ENCODE measurements at places on chromosomes 6 and 20.

GRCh38 chr6:52953911-52954839 lies 40.9 kb downstream of the GSTA4 start:
- DNase-seq: no peak

DNA sequence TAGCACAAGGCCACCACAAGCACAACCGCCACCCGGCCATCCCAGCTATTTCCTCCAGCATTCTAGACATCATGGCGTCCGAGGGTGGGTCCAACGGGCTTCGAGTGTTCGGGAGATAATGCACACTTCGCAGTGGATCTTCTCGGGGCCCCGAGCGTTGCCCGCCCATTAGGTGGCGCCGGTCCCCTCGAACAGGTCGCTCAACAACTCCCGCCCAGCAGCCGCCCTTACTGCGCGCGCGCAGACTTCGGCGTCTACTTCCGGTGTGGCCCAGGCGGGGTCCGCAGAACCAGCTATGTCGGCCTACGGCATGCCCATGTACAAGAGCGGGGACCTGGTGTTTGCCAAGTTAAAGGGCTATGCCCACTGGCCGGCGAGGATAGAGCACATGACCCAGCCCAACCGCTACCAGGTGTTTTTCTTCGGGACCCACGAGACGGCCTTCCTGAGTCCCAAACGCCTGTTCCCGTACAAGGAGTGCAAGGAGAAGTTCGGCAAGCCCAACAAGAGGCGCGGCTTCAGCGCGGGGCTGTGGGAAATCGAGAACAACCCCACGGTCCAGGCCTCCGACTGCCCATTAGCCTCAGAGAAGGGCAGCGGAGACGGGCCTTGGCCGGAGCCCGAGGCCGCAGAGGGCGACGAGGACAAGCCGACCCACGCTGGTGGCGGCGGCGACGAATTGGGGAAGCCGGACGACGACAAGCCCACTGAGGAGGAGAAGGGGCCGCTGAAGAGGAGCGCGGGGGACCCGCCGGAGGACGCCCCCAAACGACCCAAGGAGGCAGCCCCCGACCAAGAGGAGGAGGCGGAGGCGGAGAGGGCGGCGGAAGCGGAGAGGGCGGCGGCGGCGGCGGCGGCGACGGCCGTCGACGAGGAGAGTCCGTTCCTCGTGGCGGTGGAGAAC lies at the start of gene HDGFL1:
Gene HDGFL1, plus strand, starts transcription at position 286 of the 904 bp plus-strand sequence. Its CDS starts 10 bp downstream, at position 296.
- no peak for DNase-seq

GRCh38 chr6:21340573-21340972 lies 253.0 kb upstream of the SOX4 start:
- DNase-seq: peak; percentile 45

DNA sequence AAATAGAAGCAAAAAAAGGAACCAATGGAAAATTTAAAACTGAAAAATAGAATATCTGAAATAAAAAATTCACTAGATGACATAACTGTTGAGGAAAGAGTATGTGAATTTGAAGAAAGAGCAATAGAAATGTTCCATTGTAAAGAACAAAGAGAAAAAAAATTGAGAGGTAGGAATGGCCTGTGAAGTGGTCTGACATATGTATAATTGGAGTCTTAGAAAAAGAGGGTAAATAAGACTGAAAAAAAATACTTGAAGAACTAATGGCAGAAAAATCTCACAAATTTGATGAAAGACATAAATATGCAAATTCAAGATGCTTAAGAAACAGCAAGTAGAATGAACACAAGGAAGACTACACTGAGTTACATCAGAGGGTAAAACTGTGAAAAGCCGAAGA lies 93.4 kb downstream of the QKI start:
- DNase-seq: no peak

- peak; percentile 5 for DNase-seq
Observed at GRCh38 chr6:76703786-76704185, 631.3 kb upstream of the IMPG1 start.

DNA sequence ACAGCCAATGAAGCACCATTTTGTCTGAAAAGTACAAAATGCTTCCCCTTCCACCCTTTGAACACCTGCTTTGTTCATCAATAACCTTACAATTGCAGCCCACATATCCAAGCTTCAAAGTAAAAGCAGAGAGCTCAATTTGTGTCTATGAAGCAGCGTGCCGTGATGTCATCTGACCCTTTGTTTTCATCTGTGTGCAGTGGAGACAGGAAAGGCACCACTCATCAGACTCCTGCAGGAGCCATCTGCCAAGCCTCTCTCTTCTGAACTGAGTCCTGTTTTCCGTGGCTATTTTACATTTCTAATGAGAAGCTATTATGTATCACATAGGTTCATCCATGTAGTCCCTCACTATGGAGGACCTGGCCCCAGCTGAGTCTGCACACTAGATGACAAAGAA lies 7.5 kb upstream of the LY86 start:
- no peak for DNase-seq

DNA sequence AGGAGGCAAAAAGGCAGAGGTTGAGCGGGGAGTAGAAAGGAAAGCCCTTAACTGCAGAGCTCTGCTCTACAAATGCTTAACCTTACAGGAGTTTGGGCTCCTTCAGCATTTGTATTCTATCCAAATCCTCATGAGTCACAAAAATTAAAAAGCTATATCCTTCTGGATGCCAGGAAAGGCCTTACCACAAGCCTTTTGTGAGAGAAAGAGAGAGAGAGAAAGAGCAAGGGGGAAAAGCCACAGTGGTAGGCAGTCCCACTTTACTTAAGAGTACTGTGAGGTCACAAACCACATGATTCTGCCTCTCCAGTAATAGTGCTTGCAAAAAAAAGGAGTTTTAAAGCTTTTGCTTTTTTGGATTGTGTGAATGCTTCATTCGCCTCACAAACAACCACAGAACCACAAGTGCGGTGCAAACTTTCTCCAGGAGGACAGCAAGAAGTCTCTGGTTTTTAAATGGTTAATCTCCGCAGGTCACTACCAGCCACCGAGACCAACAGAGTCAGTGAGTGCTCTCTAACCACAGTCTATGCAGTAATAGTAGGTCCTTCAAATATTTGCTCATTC lies at the start of gene RUNX2:
Gene RUNX2, plus strand, starts transcription at position 375 of the 567 bp plus-strand sequence. CDS start 397 bp downstream, outside the sequence.
- peak; percentile 88 for DNase-seq

- peak; percentile 79 for DNase-seq
Observed at GRCh38 chr6:93792746-93793145, 373.4 kb upstream of the EPHA7 start.

GRCh38 chr6:142378138-142378875 lies 76.5 kb downstream of the ADGRG6 start:
- DNase-seq: peak; percentile 88

DNA sequence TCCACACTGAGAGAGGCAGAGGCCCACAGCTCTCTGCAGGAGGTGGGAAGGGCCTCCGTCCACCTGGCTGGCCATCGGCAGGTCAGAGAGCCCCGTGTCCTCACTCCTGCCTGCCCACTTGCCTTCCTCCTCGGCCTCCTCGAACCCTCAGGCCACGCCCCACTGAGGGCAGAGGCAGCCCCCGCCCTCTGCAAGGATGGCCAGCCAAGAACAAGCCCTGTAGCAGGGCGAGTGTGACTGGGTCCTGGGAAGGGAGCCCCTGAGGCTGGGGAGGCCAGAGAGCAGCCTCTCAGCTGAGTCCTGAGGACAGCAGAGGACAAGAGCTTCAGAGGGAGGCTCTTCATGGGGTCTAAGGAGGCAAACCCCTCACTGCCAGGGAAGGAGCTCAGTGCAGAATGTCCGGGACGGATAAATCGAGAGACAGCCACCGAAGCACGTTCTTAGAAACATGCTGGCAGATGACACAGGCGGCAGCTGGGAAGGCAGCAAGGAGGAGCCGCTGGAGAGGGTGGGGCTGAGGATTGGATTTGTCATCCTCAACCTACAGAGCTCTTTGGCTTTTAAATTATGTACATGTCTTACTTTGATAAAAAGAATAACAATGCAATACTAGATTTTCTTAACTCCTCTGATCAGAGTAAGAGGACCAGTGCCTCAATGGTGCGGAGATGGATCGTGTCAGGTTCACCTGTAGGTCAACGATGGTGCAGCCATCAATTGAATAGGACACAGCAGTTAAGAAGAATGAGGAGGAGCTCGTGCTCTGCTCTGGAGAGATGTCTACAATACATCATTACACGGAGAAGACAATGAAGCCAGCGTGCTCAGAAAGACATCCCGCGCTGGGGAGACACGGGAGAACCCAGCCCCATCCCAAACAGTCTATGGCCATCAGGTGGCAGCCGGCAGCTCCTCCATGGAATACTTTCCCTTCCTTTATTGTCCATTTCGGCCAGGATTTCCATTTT lies 53.0 kb downstream of the GNAS-AS1 start:
- no peak for DNase-seq

GRCh38 chr6:166570929-166571713 lies 15.4 kb downstream of the RAMACL start:
- DNase-seq: no peak

DNA sequence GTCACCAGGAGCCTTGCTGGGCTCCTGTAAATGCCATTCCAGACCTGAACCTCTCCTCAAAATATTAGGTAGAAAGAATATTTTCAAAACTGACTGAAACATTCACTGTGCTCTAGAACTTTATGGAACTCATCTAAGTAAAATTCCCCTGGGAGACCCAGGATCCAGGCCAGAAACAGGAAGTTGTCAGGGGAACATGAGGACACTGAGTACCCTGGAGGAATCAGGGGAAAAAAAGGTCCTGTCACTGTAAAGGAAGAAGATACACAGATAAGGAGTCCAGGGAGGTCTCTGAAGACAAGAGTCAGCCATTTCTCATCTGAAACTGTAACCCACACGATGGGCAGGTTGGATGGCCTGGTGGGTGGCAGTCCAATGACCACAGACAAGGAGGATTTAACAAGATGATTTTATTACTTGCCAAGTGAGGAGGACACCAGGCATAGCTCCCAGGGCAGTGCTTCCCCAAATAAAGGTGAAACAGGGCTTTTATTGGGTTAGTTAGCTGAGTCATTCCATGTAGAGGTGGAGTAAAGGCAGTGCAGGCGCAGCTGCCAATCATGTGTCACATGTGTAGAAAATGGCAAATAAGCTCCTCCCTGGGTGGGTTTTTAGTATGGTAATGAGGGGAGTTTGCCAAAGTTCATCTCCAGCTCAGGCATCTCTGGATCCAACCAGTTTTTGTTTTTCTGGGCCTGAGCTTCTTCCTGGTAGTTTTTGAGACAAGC lies 138.5 kb downstream of the RCAN2 start:
- no peak for DNase-seq

DNA sequence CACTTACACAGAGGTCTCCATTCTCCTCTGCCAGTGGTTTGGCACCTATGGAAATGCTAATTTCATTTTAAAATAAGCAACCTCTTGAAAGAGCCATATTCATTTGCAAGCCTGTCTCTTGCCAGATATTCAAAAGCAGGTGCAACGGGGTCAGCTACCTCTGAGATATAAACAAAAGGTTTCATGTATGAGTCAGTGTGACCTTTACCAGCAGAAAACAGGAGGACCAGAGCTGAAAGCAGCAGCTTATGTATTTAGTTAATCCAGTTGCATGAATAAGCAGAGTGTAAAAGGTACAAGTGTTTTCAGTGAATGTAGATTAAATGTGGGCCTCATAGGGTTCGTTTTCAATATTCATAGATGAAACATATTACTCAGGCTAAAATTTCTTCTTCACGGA lies 56.0 kb downstream of the TENT5A start:
- DNase-seq: peak; percentile 82

DNA sequence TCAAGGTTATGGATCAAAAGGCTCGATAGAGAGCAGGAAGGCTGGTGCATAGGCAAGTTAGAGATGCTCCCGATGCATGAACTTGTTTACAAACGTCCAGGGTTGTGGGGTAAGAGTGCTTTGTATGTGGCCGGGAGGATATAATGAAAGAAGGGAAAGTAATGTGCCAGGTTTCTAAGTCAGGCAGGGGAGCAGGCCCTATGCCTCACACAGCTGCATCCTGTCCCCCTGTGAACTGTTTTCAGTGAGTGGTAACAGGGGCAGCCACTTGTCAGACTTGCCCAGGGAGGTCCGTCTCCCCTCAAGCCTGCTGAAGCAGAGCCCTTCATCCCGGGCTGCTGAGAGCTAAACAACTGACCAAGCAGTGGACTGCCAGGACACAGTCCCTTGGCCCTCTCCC lies 19.4 kb downstream of the KCNK5 start:
- DNase-seq: no peak

GRCh38 chr6:41774841-41775240 lies 4.9 kb downstream of the FRS3 start:
- DNase-seq: no peak

GRCh38 chr6:3991941-3992340 lies 87.0 kb downstream of the FAM217A start:
- DNase-seq: no peak

DNA sequence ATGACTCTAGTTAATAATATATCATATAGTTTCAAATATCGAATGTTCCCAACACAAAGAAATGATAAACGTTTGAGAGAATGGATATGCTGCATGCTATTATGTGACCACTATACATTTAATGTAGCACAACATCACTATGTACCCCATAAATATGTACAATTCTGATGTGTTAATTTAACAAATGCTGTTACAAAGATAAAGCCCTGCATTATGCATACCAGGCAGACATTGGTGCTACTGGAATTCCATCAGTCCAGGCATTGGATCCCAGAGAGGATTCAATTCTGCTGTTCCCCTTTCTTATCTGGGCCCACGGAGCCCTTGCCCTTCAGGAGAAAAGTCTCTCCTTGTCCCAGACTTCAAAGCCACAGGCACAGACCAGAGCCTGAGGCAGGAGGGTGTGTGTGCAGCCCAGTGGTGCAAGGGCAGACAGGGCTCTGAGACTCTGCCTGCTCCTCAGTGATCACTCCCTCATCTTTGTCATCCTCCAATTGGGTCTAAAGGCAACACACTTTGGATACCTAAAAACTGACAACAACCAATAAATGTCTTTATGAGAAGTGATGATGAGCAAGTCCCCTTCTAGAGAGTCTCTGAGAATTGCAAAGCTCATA lies 45.2 kb downstream of the PSMG4 start:
- DNase-seq: no peak

DNA sequence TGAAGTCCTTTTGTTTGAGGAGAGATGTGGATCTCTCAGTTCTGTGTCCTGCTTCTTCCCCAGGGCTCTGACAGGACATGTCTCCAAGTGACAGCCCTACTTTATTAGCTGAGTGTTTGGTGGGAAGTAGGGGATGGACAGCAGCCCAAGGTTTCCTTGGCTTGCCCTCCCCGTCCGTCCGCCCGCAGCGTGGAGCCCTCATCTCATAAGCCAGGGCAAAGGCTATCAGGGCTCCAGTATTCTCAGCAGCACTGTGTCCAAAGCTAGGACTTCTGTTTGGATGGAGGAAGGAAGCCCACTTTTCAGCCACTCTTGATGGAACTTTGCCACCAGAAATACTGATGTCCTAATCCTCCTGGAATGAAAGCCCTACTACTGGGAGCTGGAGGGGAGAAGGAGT lies 13.6 kb downstream of the CDC5L start:
- DNase-seq: no peak

DNA sequence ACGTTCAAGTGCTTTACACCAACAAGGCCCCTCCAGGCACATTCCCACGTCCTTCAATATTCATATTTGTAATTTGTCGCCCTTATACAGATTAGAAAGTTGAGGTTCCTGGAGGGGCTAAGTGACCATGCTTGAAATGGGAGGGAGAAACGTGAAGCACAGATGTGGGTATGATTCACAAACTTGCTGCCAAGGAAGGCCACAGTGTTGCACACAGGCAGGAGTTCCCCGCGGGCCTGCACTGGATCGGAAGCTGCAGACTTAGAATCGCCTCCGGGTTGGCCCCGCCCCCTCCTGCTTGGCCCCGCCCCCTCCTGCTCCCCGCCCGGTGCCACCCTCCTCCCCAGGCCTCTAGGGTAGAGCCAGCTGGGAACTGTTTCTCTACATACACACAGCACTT lies 58.2 kb upstream of the QKI start:
- peak; percentile 88 for DNase-seq

- DNase-seq: no peak
Observed at GRCh38 chr6:134951494-134952263, 1.8 kb upstream of the ALDH8A1 start.

- DNase-seq: peak; percentile 62
Observed at GRCh38 chr6:116444092-116444491, 17.1 kb upstream of the CALHM6 start.

GRCh38 chr6:87164004-87164403 lies 8.6 kb downstream of the ZNF292 start:
- no peak for DNase-seq

Measured in iris pigment epithelial cell (primary cell).